ENCODE measurements at places on chromosomes 3 and 15.

DNA sequence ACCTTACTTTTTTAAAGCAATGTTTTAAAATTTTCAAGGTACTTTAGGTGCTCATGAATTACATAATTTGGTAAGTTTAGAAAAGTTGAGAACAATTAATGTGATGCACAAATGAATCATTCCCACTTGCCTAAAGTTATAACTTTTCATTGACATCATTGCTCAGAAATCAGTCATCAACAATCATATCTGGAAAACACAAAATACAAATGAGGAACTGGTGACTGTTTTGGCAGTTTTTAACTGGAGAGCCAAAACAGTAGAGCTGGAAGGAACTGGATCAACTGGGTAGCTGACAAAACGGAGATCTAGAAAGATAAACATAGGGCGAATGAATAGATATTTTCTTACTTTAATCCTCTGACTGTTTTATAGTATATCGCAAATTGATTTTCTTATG lies 767.1 kb downstream of the IGSF11 start:
- DNase-seq = no peak

- no peak for DNase-seq
Observed at GRCh38 chr15:83065431-83065830, 1.6 kb downstream of the BTBD1 start.

- no peak for DNase-seq
Observed at GRCh38 chr15:78209646-78210348, 24.6 kb downstream of the ACSBG1 start.

GRCh38 chr15:74374648-74375302 lies 7.3 kb upstream of the CYP11A1 start:
- no peak for DNase-seq

GRCh38 chr3:99344216-99344615 lies 294.2 kb upstream of the COL8A1 start:
- no peak for DNase-seq

- DNase-seq = peak; percentile 12
Observed at GRCh38 chr3:39177708-39178332, 14.6 kb downstream of the XIRP1 start.

GRCh38 chr3:81968658-81969057 lies 207.2 kb upstream of the GBE1 start:
- no peak for DNase-seq

- DNase-seq = no peak
Observed at GRCh38 chr3:61853912-61854311, 292.5 kb downstream of the PTPRG start.

DNA sequence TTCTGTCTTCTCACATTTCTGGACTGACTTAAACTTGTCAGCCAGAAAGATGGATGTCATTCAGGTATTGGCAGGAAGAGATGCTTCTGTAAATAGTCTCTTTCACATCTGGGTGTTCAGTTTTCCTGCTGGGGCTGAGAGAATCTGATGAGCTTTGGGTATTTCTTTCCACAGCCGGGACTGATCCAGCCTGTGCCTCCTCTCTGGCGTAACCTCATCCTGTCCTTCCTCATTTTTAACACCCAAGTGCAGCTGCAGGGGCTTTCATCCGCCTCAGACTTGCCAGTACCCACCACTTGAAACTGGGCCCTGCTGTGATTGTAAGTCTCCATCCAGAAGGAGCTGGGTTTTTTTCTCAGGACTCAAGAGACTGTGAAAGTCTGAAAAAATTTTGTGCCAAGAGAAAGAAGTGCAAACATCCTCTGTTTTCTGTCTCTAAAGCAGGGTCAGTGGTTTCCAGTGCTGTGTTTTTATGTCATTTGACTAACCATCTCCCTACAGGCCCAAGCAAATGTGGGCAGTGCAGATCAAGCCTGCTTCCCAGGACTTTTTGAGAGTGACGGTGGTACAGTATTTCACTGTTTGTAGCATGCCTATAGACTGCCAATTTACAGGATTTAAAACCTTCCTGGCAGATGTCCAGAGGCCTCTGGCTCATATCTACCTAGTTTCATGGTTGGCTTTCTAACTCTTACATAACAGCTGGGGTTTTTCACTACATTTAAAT lies 342.7 kb downstream of the PTPRG start:
- no peak for DNase-seq

- no peak for DNase-seq
Observed at GRCh38 chr3:16462679-16463078, 50.8 kb downstream of the RFTN1 start.

- no peak for DNase-seq
Observed at GRCh38 chr3:82133070-82133606, 371.7 kb upstream of the GBE1 start.

- no peak for DNase-seq
Observed at GRCh38 chr3:142863930-142864920, 24.7 kb downstream of the PCOLCE2 start.

- no peak for DNase-seq
Observed at GRCh38 chr15:70589221-70589620, 174.1 kb downstream of the UACA start.

- DNase-seq = no peak
Observed at GRCh38 chr3:182234881-182235280, 523.2 kb downstream of the SOX2 start.

DNA sequence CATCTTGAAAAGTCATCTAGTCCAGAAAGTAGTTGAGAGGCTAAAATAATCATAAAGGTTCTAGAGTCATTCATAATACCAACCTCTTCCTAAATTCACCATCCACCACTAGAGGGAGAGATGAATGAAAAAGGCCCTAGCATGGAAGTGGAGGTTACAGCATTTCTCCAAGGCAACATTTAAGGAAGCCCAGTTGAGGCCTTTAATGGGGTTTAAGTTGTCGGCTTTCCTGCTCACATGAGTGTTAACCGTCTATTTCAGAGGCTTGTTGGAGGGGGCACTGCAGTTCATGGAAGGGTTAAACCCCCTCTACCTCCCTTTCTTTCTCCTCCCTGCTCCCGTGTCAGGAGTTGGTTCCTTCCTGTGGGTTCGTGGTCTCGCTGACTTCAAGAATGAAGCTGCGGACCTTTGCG lies 3.8 kb upstream of the SLCO3A1 start:
- DNase-seq = no peak

Measured in NCI-H2081 treated with DMSO at 0.1 percent for 48 hours (cell line).